ENCODE measurements at places on chromosomes 2 and 18.

DNA sequence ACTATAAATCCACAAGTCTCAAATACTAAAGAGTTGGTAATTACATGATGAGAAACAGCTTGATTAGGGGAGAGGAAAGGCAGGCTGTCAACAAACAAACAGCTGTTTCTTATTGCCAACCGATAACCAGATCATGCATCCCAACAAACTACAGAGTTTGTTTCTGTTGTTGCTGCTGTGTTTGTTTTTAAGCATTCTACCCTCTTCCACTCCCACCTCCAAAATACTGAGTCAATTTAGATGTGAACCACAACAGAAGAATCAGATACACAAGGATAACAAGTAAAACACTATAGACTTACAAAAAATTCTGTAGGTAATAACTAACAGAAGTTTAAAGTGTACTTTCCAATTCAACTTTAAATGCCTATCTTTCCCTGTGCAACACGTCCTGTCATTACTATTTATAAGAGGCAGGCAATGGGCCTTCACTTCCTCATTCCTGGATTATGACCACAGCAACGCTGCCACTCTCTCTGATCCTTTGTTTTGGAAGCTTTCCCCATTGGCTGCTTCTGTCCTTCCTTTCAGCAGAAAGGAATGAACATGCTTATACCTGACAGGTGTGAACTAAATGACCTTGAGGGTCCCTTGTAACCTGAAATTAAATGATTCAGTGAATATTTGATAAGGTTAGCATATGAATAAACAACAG lies 152.0 kb downstream of the SRBD1 start:
- no peak overlapping the region for H3K4me3 ChIP-seq
- peaks cover 6% of the 10 kb centered on the region for H3K36me3 ChIP-seq
- no peak for DNase-seq
- no peaks in the 10 kb centered on the region for H3K27me3 ChIP-seq
- H3K27ac ChIP-seq: no peak overlapping the region

- no peak overlapping the region for H3K4me3 ChIP-seq
- H3K27me3 ChIP-seq: no peaks in the 10 kb centered on the region
- peak overlapping the region; percentile 76 for H3K27ac ChIP-seq
- no peak for DNase-seq
- H3K36me3 ChIP-seq: peaks cover 5% of the 10 kb centered on the region
- peaks cover 14% of the 10 kb centered on the region for H3K4me1 ChIP-seq
Observed at GRCh38 chr2:46461709-46462171, 17.6 kb upstream of the TMEM247 start.

DNA sequence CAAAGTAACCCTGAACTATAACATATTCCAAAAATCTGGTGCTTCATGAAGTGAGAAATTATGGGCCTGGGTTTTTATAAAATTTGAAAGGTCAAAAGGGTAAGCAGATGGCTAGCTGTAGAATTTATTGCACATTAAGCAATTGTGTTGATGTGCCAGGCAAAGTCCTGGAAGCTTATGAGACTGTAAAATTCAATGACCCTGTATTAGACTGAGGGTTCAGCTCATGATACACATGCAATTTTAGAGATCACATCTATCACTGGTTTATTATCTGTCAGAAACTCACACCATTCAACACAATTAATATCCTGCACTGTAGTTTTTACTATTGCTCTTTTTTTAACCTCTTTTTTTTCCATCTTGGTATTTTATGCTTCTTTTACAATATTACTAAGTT lies 1162.6 kb upstream of the SLC39A10 start:
- H3K36me3 ChIP-seq: no peaks in the 10 kb centered on the region
- no peak overlapping the region for H3K4me3 ChIP-seq
- no peaks in the 10 kb centered on the region for H3K4me1 ChIP-seq
- no peaks in the 10 kb centered on the region for H3K27me3 ChIP-seq

DNA sequence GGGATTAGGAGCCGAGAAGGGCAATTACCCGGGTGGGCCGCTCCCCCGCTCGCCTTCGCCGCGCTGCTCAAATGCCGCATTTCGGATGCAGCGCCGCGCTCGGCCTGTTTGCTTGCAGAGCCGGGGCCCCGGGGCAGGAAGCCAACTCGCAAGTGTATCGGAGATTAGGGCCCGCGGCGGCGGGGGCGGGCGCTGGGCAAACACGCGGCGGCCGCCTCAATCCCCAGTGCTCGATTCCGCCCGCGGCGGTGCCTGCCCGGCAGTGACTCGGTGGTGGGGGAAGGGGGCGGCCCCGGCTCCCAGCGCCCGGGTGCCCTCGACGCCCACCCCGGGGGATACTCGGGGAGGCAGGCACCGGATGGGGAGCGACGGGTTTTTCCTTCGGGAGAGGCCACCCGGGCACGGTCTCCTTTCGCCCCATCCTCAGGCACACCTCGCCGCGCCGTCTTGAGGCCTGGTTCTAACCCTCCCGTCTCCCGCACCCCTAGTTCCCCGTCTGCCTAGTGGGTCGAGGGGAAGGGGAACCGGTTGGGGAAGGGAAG lies 26.6 kb upstream of the NOTO start:
- H3K4me1 ChIP-seq: peaks cover 15% of the 10 kb centered on the region
- no peak overlapping the region for H3K27ac ChIP-seq
- peak; percentile 49 for DNase-seq
- peak overlapping the region; percentile 90 for H3K4me3 ChIP-seq

- no peak overlapping the region for H3K4me3 ChIP-seq
- peaks cover 23% of the 10 kb centered on the region for H3K4me1 ChIP-seq
- no peaks in the 10 kb centered on the region for H3K27me3 ChIP-seq
- peak overlapping the region; percentile 44 for H3K27ac ChIP-seq
- DNase-seq: no peak
Observed at GRCh38 chr2:207601774-207602173, 23.4 kb downstream of the METTL21A start.

DNA sequence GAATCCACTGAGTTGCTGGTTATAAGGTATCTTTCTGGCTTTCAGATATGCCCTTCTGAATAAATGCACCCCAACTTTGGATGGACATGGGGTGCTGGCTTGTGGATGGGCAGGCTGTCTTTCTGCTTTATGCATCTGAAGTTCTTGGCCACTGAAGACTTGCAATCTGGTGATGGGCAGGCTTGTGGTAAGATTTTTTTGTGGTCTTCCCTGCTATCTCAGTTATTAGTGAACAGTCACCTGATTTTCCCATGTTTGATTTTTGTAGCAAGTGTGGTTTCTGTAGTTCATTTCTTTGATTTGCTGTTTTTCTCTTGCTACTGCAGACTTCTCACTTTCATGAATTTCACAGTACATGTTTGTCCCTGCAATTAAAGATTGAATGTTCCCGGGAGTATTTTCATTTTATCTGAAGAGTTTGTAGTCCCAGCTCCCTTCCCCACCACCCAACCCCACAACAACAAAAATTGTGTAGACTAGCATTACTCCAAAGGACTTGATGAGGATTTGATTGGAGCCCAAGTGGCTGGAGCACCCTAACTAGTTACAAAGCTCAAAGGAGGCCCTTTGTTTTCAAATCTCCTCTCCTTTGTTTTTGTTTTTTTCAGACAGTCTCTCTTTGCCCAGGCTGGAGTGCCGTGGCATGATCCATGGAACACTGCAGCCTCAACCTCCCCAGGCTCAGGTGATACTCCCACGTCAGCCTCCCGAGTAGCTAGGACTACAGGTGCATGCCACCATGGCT lies 63.6 kb upstream of the MGAT5 start:
- H3K27me3 ChIP-seq: no peaks in the 10 kb centered on the region
- no peak for DNase-seq
- no peak overlapping the region for H3K4me3 ChIP-seq
- peaks cover 65% of the 10 kb centered on the region for H3K4me1 ChIP-seq
- no peak overlapping the region for H3K27ac ChIP-seq

DNA sequence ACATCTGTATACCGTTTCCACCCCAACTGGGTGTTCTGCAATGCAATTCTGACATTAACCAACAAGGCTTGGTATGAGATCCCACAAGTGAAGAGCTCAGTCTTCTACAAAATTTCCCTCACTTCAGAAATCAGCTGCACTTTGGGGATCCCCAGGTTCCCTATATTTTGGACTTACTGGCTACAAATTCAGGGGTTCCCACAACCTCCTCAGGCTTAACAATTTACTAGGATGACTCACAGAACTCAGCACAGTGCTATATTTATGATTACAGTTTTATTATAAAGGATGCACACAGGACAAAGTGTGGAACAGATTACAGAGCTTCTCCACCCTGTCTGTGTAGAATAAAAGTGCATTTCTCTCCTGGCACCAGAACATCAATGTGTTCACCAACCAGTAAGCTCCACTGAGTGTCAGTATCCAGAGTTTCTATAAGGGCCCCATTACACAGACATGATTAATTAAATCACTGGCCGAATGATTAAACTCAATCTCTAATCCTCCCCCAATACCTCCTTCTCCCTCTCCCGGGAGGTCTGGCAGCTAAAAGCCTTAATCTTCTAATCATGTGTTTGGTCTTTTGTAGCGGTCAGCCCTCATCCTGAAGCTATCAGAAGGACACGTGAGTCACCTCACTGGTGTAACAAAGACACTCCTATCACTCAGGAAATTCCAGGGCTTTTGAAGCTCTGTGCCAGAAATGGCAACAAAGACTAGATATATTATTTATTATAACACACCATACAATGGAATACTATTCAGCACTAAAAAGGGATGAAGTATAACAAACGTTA lies 84.6 kb downstream of the SLC66A3 start:
- H3K27ac ChIP-seq: no peak overlapping the region
- H3K4me3 ChIP-seq: no peak overlapping the region
- DNase-seq: no peak

- H3K27ac ChIP-seq: no peak overlapping the region
- H3K4me1 ChIP-seq: no peaks in the 10 kb centered on the region
- H3K4me3 ChIP-seq: no peak overlapping the region
- no peaks in the 10 kb centered on the region for H3K36me3 ChIP-seq
- no peaks in the 10 kb centered on the region for H3K27me3 ChIP-seq
Observed at GRCh38 chr18:41761333-41762018, 193.6 kb upstream of the PIK3C3 start.

GRCh38 chr18:32264401-32264800 lies 74.6 kb downstream of the MEP1B start:
- H3K27me3 ChIP-seq: peaks cover 65% of the 10 kb centered on the region
- H3K4me1 ChIP-seq: no peaks in the 10 kb centered on the region
- no peak overlapping the region for H3K27ac ChIP-seq
- no peak for DNase-seq
- no peaks in the 10 kb centered on the region for H3K36me3 ChIP-seq

DNA sequence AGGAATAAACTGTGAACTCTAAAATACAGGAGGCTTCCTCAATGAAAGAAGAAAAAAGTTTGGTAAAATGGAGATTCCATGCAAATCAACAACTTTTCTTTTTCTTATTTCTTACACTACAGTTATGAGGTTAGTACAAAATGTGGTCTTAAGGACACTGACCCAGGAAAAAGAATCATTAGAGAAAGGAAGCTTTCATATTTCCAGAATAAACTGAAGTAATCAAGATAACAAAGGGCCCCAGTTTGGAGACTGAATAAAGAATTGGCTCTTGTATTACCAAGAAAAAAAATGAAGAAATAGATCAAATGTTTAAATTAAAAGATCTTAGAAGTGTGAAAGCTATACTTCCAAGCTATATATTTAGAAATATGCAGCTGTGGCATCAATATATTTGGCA lies 72.3 kb downstream of the SLC66A3 start:
- H3K27ac ChIP-seq: no peak overlapping the region
- peaks cover 16% of the 10 kb centered on the region for H3K36me3 ChIP-seq
- H3K4me1 ChIP-seq: peaks cover 6% of the 10 kb centered on the region
- no peak overlapping the region for H3K4me3 ChIP-seq
- DNase-seq: no peak
- no peaks in the 10 kb centered on the region for H3K27me3 ChIP-seq

Data from central memory CD8-positive, alpha-beta T cell (primary cell).